Osteoblast (primary cell): ENCODE measurements at places on chromosomes 5 and 9. TPM values are rescaled to one million over a fixed set of nuclear protein-coding genes. Genes with fewer than 3 reads are reported as not detected.
A peak's percentile ranks its signal among the peaks of the same experiment; 100 is the strongest.

Gene NNT
- total RNA-seq, result 94.8 and 101 TPM in 2 replicates

Gene SLC6A7
- under 0.01 TPM in 1 of 2 replicates, not detected in the other for total RNA-seq

Gene SCGB3A2
- not detected in 2 replicates for total RNA-seq

Gene ARID3C
- under 0.01 TPM in 1 of 2 replicates, not detected in the other for total RNA-seq

DNA sequence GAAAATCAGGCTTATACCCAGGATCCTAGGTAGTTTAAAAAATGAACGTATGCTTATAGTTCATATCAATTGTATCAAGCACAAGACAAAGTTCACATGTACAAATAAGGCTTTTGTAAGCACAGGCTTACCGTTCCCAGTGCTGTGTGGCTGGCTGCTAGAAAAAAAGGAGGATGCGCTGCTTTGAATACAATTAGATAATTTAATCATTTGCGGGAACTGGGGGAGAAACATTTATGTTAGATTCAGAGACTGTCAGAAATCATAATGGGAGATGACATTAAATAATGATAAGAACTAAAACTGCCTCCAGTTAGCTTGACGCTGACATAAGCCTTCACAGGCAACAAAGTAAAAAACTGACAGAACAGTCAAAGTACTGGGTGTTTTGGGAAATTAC lies 93.2 kb downstream of the FNBP1 start:
- no peaks in the 10 kb centered on the region for H3K36me3 ChIP-seq
- peaks cover 2% of the 10 kb centered on the region for H3K4me1 ChIP-seq
- H3K27me3 ChIP-seq, result no peaks in the 10 kb centered on the region

GRCh38 chr5:146081556-146081955 lies 23.8 kb downstream of the PLAC8L1 start:
- no peaks in the 10 kb centered on the region for H3K36me3 ChIP-seq
- no peaks in the 10 kb centered on the region for H3K27me3 ChIP-seq
- DNase-seq, result no peak
- no peak overlapping the region for H3K27ac ChIP-seq
- no peak overlapping the region for H3K4me3 ChIP-seq

GRCh38 chr5:102241809-102242421 lies 54.2 kb downstream of the SLCO4C1 start:
- no peaks in the 10 kb centered on the region for H3K4me1 ChIP-seq
- no peak overlapping the region for H3K4me3 ChIP-seq
- no peaks in the 10 kb centered on the region for H3K36me3 ChIP-seq

GRCh38 chr5:120874081-120874862 lies 410.2 kb downstream of the PRR16 start:
- no peaks in the 10 kb centered on the region for H3K4me1 ChIP-seq
- H3K4me3 ChIP-seq, result no peak overlapping the region
- DNase-seq, result no peak
- no peak overlapping the region for H3K27ac ChIP-seq

DNA sequence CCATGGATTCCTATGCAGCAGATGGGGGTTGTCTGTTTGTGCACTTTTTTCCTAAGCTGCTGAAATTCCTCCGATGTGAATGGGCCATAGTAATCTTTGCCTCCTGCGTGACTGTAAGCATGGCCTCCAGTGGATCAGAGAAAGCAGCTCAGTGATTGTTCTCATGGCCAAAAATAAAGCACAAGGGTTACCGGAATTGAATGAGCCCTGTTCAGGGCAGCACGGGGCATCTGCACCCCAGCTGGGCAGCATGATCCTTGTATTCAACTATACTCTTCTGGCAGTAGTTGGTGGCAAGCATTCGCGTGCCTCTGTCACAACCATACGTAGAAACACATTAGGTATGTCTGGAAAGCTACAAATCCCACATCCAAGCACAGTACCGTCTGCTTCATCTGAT lies 193.9 kb downstream of the RORB start:
- H3K27me3 ChIP-seq, result no peaks in the 10 kb centered on the region
- no peaks in the 10 kb centered on the region for H3K36me3 ChIP-seq
- no peak for DNase-seq
- no peaks in the 10 kb centered on the region for H3K4me1 ChIP-seq
- H3K4me3 ChIP-seq, result no peak overlapping the region

DNA sequence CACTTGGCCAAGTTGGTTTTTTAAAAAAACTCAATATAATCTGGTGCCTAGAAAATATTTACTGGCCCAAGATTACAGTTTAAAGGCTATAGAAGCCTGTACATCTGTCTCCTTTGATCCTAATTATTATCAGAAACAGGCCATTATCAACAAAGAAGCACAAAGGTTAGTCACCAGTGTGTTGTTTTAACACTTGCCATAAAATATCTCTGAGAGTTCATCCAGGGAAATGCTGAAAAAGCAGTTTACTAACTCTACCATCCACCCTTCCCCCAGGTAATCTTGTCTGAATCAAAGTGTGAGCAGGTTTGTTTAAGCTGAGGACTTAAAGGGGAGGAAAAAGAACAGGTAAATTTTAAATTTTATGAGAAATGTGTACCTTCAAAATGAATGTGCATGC lies 13.3 kb upstream of the TRPM6 start:
- H3K36me3 ChIP-seq, result no peaks in the 10 kb centered on the region
- H3K4me3 ChIP-seq, result no peak overlapping the region
- no peaks in the 10 kb centered on the region for H3K27me3 ChIP-seq
- H3K4me1 ChIP-seq, result no peaks in the 10 kb centered on the region
- no peak for DNase-seq

- no peak overlapping the region for H3K27ac ChIP-seq
- H3K36me3 ChIP-seq, result no peaks in the 10 kb centered on the region
Measured at GRCh38 chr5:67809589-67809988, 406.0 kb upstream of the PIK3R1 start.

DNA sequence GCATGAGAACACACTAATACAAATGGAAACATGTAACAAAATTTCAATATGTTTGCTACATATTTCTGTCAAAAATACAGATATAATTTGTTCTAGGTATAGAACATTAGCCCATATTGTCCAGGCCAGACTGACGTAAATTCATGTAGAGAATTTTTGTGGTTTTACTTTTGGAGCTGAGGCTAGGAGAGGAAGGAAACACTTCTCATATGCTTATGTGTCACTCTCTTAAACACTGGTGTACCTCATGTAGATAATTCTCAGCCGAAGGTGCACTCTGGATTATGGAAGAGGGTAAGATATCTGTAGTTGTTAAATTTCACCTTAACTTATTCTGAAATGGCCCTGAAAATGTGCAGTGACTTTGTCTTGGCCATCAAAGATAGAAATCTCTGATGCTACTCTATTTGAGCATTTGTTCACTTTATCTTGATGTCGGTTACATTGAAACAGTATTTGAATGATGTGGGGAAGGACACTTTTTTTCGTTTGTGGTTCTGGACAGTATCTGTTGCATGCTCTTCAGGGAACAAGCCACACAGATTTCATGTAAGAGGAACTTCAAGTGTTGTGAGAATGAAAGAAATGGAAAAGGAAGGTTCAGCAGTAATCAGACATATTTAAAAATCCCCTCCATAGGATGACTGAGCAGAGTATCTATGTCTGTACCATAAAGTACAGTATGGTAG lies 202.7 kb downstream of the SPATA31D1 start:
- H3K27me3 ChIP-seq, result no peaks in the 10 kb centered on the region
- H3K36me3 ChIP-seq, result no peaks in the 10 kb centered on the region
- no peaks in the 10 kb centered on the region for H3K4me1 ChIP-seq

DNA sequence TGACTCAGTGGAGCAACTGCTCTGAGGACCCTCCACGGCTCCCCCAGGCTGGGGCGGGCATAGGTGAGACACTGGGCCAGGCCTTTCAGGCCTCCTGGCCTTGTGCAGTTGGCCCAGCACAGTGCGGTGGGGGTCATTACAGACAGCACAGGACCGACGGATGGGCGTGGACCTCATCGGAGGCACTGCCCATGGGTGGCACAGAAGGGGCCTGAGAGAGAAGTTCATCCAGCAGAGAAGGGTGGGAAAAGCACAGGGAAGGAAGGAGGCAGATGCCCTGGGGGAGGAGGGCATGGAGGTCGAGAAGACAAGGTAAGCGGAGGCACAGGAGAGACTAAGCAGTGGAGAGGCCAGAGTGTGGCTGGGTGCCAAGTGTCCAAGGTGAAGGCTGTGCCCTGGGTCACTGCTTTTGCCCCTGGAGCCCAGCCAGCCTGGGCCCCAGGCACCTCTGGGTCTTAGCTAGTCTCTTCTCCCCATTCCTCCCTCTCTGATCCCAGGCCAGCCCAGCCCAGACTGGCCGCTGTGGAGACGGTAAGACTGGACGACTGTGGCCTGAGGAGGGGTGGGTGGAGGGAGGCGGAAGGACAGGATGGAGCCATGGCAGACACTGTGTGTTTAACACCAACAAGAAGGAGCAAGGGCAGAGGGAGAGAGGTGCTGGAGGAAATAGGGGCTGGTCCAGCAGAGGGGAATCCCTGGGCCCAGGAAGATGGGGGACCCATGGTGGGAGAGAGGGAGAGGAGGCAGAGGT lies 5.7 kb downstream of the IL3 start:
- DNase-seq, result peak; percentile 53
- H3K27me3 ChIP-seq, result no peaks in the 10 kb centered on the region
- H3K36me3 ChIP-seq, result no peaks in the 10 kb centered on the region
- H3K27ac ChIP-seq, result no peak overlapping the region
- no peak overlapping the region for H3K4me3 ChIP-seq

DNA sequence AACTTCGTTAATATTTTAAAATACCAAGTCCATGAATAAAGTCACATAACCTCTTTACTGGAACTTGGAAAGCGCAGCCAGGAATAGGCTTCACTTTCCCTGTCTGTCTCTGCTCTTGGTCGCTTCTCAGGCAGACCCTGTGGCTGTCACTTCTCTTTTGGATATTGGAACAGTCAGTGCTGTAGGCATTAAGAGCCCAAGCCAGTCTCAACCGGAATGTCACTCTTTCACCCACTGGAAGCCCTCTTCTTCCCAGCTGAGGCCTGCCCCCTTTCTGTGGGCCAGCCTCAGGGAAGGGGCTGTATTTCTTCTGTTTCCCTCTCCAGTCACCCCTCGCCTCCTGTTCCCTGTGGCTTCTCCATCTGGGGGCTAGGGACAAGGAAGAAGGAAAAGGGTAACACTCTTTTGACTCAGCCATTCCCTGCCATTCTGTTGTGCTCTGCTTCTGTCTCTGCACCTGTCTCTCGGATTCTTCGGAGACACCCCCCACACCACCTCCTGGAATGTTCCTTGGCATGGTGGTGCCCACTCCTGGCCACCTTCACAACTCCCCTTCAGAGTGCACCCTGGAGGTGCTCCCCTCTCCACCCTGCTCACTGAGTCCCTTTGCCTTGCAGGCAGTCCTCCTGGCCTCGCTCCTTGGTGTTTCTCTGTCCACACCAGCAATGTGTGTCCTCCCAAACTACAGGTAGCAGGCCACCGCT lies 103.4 kb downstream of the TRIO start:
- H3K4me1 ChIP-seq, result peaks cover 43% of the 10 kb centered on the region
- H3K27me3 ChIP-seq, result no peaks in the 10 kb centered on the region
- H3K36me3 ChIP-seq, result peaks cover 4% of the 10 kb centered on the region
- no peak for DNase-seq

DNA sequence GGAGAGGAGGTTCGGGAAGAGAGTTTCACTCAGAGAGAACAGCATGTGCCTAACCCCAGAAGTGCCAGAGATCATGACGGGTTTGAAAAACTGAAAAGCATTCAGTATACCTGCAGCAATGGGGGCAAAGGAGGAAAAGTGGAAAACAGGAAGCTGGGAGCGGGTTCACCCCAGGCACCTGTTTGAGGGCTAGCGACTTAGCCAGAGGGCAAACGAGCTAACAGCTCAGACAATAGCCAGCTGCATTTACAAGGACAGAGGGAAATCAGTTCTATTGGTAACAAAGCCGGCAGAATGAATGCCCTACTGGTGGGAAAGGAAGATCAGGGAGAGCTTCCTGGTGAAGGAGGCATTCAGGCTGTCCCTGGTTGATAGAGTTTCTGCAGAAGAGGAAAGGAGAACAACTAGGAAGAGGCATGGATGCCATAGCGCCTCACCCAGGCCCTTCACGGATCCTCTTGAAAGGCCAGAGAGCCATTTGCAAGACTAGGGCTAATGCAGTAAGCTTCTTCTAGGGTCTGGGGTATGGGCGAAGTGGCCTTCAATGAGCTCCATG lies 141.7 kb upstream of the ADRA1B start:
- no peak overlapping the region for H3K4me3 ChIP-seq
- no peaks in the 10 kb centered on the region for H3K36me3 ChIP-seq
- peaks cover 29% of the 10 kb centered on the region for H3K4me1 ChIP-seq
- DNase-seq, result peak; percentile 50
- H3K27ac ChIP-seq, result no peak overlapping the region

- no peaks in the 10 kb centered on the region for H3K36me3 ChIP-seq
- peak overlapping the region; percentile 84 for H3K27ac ChIP-seq
- H3K27me3 ChIP-seq, result no peaks in the 10 kb centered on the region
- H3K4me1 ChIP-seq, result peaks cover 18% of the 10 kb centered on the region
Measured at GRCh38 chr9:6681957-6682501, 36.5 kb upstream of the GLDC start.

GRCh38 chr9:126337729-126338372 lies 11.2 kb downstream of the MVB12B start:
- H3K4me1 ChIP-seq, result no peaks in the 10 kb centered on the region
- no peaks in the 10 kb centered on the region for H3K27me3 ChIP-seq
- DNase-seq, result no peak

DNA sequence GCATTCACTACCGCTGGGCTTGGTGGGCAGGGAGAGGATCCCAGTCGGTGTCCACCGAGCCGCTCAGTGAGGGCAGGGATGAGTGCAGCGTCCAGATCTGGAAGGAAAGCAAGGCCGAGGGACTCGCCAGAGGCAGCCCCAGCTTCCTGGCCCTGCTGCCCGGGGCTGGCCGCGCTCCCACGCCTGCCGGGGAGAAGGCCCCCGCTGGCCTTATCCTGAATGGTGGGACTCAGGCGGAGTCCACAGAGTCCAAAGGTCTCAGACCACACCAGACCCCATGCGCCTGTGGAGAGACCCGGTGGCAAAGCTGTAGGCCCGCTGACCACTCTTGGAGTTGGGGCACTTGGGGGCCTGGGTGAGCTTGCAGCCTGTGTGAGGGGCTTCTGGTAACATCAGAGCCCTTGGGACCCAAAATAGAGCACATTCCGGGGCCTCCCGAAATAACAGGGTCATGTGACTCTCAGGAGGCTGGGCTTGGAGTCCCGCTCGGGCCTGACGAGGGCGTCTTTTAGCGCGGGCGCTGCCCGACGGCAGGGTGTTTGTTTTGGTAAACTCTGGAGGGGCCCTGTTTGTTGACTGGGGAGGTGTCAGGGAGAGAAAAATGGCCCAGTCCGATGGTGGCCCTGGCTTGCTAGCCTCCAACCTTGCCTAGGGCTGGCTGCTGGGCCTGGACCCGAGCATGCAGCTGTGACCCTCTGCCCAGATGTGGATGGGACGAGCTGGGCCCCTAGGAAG lies 2.8 kb downstream of the RXRA start:
- H3K27me3 ChIP-seq, result no peaks in the 10 kb centered on the region
- H3K27ac ChIP-seq, result peak overlapping the region; percentile 85
- peak; percentile 97 for DNase-seq
- peaks cover 36% of the 10 kb centered on the region for H3K4me1 ChIP-seq
- no peaks in the 10 kb centered on the region for H3K36me3 ChIP-seq

DNA sequence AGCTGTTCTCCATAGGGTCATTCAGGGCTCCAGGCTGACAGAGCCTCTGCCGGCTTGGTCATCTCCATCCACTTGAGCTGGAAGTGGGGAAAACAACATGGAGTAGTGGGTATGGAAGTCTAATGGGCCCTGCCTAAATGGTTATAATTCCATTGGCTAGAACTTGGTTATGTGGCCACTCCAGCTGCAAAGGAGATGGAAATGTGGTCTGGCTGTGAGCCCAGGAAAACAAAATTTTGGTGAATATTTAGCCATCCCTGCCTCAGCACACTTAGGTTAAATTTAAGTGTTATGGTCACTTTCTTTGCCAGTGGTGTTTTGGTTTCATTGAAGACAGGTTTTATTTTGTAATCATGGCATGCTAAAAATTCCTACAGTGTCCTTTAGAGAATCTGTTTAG lies 112.3 kb downstream of the SMARCA2 start:
- H3K27me3 ChIP-seq, result no peaks in the 10 kb centered on the region
- H3K36me3 ChIP-seq, result peaks cover 15% of the 10 kb centered on the region
- H3K4me3 ChIP-seq, result no peak overlapping the region
- peaks cover 18% of the 10 kb centered on the region for H3K4me1 ChIP-seq

- H3K36me3 ChIP-seq, result no peaks in the 10 kb centered on the region
- peak; percentile 75 for DNase-seq
- H3K27me3 ChIP-seq, result peaks cover 5% of the 10 kb centered on the region
Measured at GRCh38 chr9:134895908-134896833, 15.6 kb downstream of the FCN2 start.
